H7 (cell line): ENCODE measurements at places on chromosomes 16 and 17.
A peak's percentile ranks its signal among the peaks of the same experiment; 100 is the strongest.

GRCh38 chr17:73132085-73132492 is 32.7 kb upstream of the SSTR2 start:
- DNase-seq: no peak

GRCh38 chr17:77286641-77287431 is 146.1 kb downstream of the SEC14L1 start:
- peak; percentile 42 for DNase-seq

DNA sequence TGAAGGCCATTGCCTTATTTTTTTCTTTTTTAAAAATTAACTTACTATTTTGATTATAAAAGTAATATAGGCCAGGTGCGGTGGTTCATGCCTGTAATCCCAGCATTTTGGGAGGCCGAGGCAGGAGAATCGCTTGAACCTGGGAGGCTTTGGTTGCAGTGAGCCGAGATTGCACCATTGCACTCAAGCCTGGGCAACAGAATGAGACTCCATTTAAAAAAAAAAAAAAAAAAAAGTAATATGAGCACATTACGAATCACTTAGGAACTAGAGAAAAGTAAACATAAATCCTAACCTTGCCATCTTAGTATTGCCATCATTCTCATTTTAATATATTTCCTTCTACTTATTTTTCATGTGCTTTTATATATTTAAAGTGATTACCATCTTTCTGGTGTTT is 12.9 kb upstream of the TACO1 start:
- no peak for DNase-seq

DNA sequence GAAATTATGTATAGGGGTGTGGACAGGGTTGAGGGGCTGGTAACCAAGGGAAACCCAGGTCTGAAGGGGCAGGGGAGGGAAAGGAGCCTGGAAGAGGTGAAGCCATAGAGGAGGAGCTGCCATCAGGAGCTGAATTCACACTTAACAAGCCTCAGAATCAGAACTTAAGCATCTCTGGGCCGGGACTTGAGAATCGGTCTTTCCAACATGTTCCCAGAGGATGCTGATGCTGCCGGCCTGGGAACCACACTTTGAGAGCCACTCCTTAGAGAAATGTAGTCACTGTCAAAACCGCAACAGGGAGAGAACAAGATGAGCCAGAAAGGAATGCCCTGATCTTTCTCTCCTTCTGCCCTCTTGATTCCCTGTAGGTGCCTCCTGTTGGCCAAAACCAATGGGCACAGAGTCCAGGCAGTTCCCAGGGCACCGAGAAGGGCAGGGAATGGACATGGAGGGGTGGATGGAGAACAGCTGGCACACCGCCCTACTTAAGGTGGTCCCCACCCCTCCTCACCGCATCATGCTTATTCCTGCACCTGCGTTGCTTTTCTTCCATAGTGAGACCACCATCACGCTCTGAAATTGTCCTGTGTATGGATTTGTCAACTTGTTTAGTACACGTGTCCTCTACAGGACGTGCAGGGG is 88.5 kb downstream of the GSG1L start:
- DNase-seq: no peak

DNA sequence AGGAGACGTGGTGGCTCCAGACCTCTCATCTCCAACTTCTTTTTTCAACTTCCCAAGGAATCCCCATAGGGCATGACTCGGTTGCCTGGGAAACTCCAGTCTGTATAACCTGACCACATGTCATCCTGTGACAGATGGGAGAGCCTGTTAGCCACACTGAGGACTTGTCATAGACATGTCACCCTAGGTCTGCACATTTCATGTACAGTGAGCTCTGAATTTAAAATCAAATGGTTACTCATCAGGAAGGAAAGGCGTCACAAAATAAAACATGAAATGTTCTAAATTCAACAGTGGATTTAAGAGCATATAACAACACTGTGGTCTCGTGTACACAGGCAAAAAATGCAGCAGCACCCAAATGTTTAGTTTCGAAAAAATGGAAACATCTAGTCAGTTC is 22.2 kb upstream of the ADAMTS18 start:
- DNase-seq: no peak

- DNase-seq: no peak
These were observed 43.9 kb downstream of the FBXL20 start for GRCh38 chr17:39357488-39357887.

DNA sequence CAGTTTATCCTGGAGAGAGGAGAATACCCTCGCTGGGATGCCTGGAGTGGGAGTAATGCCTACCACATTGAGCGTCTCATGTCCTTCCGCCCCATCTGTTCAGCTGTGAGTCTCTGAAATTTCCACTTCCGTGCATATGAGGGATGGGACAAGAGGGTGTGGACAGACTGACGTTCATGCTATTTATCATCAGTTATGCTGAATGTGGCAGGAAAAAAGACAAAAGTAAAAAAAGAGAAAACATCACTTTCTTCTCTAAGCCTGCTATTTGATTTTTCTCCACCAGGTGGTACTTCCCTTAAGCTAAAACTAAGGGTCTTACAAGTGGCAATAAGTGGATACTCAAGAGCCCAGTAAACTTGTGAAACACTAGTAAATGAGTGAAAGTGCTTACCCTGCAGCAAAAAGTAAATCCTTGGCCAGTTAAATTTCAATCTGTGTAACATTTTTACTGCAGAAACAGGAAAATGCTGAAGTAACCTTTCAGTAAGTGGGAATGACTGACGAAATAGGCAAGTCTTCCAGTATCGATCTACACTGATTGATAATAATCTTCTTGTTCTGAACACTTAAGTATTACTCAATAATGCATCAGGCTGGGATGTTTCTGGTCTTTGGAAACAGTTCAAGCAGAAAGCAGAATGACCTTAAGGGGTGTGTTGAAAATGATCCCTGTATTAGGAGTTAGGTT is 5.6 kb downstream of the CRYBA1 start:
- DNase-seq: peak; percentile 67

GRCh38 chr16:27066668-27067537 is at the start of gene C16orf82:
C16orf82 (plus strand) TSS chr16:27066927.
- peak; percentile 85 for DNase-seq

- DNase-seq: no peak
These were observed 33.9 kb upstream of the CDRT4 start for GRCh38 chr17:15501282-15501681.

- DNase-seq: no peak
These were observed 56.1 kb upstream of the MRTFB start for GRCh38 chr16:14015033-14015432.

GRCh38 chr17:50364061-50364458 is 8.9 kb downstream of the MRPL27 start:
- DNase-seq: no peak

GRCh38 chr16:12318661-12319427 is 342.3 kb downstream of the SNX29 start:
- DNase-seq: no peak

DNA sequence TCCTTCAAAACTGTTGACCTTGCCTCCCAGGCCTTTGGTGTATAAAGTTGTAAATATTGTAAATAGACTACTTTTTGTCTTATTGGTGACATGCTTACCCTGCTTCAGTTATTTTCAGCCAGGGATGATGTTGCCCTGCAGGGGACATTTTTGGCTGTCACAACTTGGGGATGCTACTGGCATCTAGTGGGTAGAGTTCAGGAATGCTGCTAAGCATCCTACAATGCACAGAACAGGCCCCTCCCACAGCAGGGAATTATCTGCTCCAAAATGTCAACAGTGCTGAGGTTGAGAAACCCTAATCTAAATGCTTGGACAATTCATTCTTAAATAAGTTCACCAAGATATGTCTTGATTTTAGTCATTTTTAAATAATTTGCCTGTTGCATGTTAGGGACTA is 459.8 kb downstream of the PMP22 start:
- DNase-seq: no peak

GRCh38 chr16:15785386-15786059 is 71.3 kb downstream of the MYH11 start:
- DNase-seq: no peak

GRCh38 chr17:43212641-43213490 is 1.2 kb downstream of the TMEM106A start:
- no peak for DNase-seq

- peak; percentile 99 for DNase-seq
These were observed 14.4 kb downstream of the MIS12 start for GRCh38 chr17:5500589-5501391.

DNA sequence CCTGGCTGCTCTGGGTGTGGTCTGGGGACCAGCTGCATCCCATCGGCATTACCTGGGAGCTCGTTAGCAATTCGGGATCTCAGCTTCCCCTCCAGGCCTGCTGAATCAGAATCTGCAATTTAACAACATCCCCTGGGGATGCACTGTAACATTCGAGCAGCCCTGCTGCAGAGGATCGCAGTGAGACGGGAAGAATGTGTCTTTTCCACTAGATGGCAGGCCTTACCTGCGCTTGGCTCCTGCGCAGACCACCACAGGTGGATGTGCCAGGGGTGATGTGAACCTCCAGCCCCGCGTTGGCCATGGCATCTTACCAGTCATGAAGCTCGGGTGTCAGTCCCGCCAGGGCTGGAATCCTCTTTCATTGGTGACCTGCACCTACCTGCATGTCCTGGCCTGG is 209.9 kb downstream of the PRKCB start:
- DNase-seq: peak; percentile 64

DNA sequence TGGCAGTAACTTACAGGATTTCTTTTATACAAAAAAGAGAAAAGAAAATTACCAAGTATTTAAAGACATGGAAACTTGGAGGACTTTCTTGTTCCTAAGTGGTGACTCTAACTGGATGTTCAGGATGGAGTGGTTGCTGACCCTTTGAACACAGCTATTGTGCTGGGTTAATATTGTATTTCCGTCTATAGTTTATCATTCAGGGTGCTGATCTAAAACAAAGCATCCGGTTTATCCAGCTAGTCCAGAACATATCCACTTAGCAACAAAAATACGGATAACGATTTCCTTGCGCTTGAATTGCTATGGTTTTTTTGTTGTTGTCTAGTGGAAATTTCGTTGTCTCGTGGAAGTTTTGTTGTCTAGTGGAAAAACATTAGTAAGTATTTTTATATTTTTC is 38.2 kb downstream of the SNTB2 start:
- DNase-seq: no peak

GRCh38 chr17:64786337-64786736 is 124.2 kb upstream of the SMURF2 start:
- DNase-seq: peak; percentile 14

DNA sequence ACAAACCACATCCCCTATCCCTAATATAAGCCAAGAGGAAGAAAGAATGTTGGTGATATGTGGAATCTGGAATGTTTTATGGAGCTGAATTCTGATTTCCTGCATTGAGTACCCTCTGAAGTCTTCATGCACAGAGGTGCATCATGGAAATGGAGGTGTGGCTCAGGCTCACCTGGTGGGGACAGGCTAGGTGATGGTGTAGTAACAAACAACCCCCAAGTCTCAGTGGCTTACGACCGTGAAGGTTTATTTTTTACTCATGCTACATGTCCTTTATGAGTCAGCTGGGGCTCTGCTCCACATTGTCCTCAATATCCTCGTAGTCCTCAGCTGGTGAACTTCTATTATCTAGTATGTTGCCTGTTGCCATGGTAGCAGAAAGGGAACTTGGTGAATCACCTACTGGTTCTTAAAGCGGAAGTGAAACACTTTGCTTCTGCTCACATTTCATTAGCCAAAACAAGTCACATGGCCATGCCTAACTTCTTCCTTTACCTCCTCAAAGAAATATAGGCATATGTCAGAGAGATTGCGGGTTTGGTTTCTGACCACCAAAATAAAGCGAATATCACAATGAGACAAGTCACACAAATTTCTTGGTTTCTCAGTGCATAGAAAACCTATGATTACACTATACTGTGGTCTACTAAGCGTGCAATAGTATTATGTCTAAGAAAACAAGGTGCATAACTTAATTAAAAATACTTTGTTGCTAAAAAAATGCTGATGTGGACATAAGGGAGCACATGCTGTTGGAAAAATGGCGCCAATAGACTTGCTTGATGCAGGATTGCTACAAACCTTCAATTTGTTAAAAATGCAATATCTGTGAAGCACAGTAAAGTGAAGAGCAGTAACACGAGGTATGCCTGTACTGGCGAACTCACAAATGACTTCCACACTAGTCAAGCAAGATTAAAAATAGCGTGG is at the start of gene PMFBP1:
Gene PMFBP1, minus strand, starts transcription at position 51 of the 930 bp plus-strand sequence. CDS start 947 bp downstream, outside the sequence.
- no peak for DNase-seq

GRCh38 chr16:3841729-3842508 is 38.6 kb downstream of the CREBBP start:
- peak; percentile 30 for DNase-seq
